ENCODE measurements at places on chromosomes 7 and 10.

- no peak for DNase-seq
These were observed 20.8 kb upstream of the IKZF1 start for GRCh38 chr7:50283731-50284130.

DNA sequence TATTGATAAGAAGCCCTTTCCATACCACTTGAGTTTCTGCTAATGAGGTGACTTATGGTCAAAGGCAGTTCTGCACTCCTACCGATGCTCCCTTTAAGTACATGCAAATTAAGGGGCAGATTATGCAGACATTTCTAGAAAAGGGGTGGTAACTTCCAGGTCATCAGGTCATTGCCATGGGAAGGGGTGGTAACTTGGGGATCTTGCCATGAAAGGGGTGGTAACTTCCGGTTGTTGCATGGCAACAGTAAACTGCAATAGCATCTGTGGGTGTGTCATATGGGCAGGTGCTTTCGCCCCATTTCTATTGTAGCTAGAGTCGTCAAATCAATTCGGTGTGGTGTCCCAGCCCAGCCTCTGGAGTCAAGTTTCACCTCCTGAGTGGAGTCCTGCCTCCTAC lies 150.9 kb downstream of the UBE2H start:
- DNase-seq, result no peak

- no peak for DNase-seq
These were observed 20.4 kb downstream of the JCAD start for GRCh38 chr10:30038781-30039536.

DNA sequence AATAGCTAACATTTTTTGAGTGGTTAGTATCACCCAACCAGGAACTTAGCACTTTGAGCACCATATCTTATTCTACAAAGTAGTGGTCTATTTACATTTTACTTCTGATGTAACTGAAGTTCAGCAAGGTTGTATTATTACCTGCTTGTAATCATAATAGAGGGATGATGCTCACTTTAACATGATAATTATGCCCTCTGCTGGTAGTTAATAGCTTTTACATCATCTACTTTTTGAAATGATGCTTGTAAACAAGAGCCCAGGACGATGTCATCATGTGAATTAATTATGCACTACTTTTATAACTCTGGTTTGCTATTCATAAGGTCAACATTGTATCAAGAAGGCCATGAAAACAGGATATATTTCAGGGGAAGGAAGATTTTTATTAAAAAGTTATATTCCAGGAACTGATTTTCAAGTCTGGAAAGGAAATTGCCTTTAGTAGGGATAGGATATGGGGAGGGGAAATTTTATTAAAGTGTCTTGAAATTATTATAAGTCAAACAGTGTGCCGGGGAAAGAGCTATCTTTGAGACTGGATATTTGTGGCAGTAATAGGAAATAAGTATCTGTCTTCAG lies 80.3 kb upstream of the SCIN start:
- DNase-seq, result no peak

DNA sequence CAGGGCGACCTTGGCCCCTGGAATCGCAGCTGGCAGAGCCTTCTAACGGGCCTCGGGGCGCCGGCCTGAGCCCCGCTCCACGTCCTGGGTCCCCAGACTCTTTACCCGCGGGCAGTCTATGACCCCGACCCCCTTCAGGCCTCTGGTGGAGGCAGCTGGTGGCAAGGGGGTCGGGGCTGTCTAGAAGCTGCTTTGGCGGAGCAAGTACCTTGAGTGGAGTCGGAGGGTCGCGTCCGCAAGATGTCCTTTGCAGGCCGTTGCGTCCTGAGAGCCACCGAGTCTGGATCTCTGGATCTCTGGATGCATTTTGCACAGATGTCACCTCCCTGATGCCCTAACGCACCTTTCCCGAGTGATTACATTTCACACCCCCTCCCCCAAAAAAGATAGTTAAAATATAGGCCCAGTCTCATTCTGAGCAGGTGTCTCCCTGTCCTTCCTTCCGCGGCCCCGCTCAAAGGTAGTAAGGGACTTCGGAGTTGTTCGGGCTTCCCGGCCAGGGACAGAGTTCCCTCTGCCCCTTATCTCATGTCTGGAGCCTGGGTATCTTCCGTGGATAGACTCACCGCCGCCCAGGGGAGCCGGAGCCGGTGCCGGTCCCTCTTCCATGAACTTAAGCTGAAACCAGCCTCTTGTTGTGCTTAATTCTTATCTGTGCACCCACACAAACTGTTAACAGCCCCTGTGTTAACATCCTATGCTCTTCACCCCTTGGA lies 457 bp downstream of the ACADSB start:
- no peak for DNase-seq

DNA sequence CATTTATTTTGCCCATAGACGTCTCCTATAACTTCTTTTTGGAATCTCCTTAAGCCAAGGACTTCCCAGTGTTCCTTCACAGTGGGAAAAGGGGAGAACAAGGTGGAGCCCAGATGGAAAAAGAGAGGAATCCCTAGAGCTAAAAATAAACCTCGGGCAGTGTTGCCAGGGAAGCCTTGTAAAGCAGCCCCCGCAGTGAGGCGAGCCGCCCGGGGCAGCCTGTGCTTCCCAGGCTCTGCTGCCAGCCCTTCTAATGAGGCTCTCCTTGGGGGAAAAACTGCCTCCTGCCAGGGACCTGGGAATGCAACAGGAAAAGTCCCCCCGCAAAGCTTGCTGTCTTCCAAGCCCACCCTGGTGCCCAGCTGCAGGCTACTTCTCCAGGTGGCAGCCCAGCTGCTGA lies 71.7 kb downstream of the SH3PXD2A start:
- no peak for DNase-seq

- DNase-seq, result no peak
These were observed 197.6 kb upstream of the ZNF32 start for GRCh38 chr10:43846187-43846680.

GRCh38 chr7:96789914-96790313 lies 80.3 kb upstream of the SEM1 start:
- DNase-seq, result no peak

- no peak for DNase-seq
These were observed 23.3 kb downstream of the OGDHL start for GRCh38 chr10:49738616-49739360.

All from effector memory CD4-positive, alpha-beta T cell (primary cell).